Activated CD4-positive, alpha-beta T cell treated with anti-CD3 and anti-CD28 coated beads, Interleukin-2, amount 50 U/mL, for 1 hour (primary cell): ENCODE measurements at places on chromosomes 5 and 9.

DNA sequence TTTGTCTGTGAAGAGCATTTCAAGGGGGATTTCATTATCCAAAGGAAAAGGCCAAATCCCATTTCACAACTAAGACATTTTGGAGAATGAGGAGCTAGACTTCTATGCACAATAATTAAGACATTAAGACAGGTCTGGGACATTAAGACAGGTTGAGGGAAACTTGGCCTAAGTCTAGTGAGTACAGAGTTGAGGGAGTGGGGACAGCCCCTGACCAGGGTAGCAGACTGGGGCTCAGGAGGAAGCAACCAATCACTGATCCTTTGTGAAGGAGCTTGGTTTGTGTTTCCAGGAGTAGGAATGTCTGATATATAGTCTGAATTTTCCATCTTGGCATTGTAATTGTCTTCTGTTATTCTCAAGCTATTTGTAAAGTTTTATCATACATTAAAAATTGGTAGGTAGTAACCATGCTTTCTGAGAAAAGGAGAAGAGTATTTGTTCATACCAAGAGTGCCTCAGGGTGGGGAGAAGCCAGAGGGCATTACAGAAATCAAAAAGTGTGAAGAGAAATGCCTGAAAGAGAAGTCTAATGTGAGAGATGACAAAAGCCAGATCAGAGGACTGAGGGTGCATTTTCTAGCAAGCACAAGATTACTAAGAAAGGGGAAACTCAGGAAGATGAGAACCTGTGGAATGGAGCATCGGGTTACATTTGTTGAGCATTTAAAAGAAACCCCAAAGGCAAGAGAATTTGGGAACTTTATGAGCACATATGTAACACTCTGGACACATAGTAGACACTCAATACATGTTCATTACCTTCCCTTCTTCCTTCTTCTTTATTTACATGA, 189.3 kb upstream of the PIK3R1 start:
- no peak for DNase-seq

- no peak for DNase-seq
Observed at GRCh38 chr5:143128412-143129071, 274.9 kb downstream of the NR3C1 start.

DNA sequence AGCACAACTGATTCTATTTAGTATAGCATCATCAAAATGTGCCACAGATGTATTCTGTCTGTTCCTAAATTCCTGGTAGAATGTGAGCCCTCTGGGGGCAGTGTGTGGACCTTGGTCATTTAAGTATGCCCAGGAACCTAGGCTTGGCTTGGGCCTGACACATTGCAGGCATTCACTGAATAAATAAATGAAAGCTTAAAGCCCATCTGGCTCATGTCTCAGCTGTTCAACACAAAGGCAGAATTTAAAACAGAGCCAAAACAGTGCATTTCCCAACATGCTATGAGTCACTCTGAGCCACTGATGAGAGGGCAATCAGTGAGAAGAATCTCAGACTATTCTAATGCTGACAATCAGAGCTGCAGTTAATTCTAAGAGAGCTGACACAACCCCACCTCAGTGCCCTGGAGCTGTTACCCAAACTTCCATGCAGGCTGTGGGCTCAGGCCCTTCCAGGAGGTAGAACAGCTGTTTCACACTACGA, 8.1 kb downstream of the FAM193B start:
- DNase-seq = no peak

DNA sequence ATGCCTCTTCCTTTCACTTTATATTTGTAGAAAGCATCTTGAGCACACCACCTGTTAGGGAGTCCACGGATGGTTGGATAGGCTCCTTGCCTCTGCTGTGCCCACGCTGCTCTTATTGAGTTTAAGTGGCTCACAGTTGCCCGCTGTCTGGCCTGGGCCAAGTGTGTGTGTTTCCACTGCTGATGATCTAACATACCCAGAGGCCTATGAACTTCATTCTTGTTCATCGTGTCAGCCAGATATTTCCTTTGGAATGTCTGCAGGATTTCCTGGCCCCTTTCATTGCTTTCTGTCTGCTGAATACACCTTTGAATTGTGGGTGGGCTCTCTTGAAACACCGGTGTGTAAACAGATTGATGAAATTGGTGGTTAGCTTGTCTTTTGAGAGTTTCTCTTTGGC, 46.6 kb downstream of the MVB12B start:
- DNase-seq = no peak

- DNase-seq = no peak
Observed at GRCh38 chr9:124392254-124392870, 22.9 kb downstream of the PSMB7 start.

GRCh38 chr5:87076931-87077330, 190.8 kb upstream of the RASA1 start:
- DNase-seq = no peak

GRCh38 chr9:124818431-124819281, 34.6 kb upstream of the WDR38 start:
- no peak for DNase-seq

GRCh38 chr5:37565062-37565670, 186.0 kb downstream of the WDR70 start:
- no peak for DNase-seq

DNA sequence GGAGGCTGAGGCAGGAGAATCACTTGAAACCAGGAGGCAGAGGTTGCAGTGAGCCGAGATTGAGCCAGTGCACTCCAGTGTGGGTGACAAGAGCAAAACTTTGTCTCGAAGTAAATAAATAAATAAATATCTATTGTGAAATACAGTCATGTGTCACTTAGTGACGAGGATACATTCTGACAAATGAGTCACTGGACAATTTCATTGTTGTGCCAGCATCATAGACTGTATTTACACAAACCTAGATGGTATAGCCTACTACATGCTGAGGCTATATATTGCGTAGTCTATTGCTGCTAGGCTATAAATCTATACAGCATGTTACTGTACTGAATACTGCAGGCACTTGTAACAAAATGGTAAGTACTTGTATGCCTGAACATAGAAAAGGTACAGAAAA, 61.1 kb upstream of the CCL21 start:
- DNase-seq = no peak

GRCh38 chr5:139293202-139293506, 386 bp upstream of the MATR3 start:
- no peak for DNase-seq

DNA sequence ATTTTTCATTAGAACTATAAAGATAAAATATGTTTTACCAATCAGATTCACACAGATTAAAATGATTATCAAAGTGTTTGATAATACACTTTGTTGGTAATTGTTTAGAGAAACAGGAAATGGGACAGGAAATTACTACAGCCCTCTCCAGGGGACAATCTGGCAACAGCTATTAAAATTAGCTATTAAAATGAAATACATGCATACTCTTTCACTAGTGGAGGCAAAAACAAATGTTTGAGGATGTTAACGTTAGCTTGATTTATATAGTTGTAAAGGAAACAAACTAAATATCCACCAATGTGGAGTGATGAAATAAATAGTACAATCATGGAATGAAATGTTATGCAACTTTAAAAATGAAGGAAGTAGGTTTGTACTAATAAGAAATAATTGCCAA, 53.7 kb downstream of the TARS1 start:
- no peak for DNase-seq

DNA sequence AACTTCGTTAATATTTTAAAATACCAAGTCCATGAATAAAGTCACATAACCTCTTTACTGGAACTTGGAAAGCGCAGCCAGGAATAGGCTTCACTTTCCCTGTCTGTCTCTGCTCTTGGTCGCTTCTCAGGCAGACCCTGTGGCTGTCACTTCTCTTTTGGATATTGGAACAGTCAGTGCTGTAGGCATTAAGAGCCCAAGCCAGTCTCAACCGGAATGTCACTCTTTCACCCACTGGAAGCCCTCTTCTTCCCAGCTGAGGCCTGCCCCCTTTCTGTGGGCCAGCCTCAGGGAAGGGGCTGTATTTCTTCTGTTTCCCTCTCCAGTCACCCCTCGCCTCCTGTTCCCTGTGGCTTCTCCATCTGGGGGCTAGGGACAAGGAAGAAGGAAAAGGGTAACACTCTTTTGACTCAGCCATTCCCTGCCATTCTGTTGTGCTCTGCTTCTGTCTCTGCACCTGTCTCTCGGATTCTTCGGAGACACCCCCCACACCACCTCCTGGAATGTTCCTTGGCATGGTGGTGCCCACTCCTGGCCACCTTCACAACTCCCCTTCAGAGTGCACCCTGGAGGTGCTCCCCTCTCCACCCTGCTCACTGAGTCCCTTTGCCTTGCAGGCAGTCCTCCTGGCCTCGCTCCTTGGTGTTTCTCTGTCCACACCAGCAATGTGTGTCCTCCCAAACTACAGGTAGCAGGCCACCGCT, 103.4 kb downstream of the TRIO start:
- no peak for DNase-seq

DNA sequence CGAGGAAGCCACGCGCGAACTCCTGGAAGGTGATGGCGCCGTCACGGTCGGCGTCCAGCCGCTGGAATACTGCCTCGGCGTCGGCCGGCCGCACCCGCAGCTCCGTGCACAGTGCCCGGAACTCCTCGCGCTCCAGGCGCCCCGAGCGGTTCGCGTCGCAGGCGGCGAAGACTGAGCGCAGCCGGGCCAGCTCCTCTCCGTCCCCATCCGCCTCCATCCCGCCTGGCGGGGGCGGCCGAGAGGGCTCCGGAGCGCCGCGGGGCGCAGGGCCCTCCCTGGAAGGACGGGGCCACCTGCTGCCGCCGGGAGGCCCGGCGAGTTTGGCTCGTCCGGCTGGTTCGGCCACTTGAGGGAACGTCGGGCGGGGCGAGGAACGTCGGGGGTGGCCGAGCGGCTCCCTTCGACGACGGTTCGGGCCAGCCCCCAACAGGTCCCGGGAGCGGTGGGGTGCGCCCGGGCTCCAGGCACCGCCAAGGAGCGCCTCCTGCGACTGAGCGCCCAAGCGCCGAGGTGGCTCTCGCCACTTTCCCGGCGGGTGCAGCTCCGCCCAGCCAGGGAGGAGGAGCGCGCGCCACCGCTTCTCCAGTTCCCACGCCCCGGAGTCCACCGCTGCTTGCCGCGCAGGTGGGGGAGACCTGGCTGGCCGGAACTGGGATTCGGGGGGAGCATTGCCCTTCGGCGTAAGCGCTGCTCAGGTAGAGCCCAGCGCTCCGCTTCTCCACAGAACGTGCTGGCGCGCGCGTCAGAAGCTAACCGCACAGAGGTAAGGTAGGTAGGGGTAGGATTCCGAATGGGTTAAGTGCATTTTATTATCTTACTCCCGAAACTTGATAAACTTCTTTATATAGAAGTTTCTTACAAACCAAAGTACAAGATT, at the start of gene RASEF:
Gene RASEF (minus strand): TSS at position 492 of the 877 bp plus-strand sequence. CDS start 275 bp downstream, at position 217.
- no peak for DNase-seq

GRCh38 chr5:52977264-52977897, 11.8 kb upstream of the ITGA2 start:
- DNase-seq = no peak
